ENCODE measurements at places on chromosomes 5 and 9. TPM values are rescaled to one million over a fixed set of nuclear protein-coding genes. Genes with fewer than 3 reads are reported as not detected.

The IFNB1 gene
- total RNA-seq = not detected

- no peak for DNase-seq
These were observed 1.8 kb downstream of the MVB12B start for GRCh38 chr9:126328407-126328806.

DNA sequence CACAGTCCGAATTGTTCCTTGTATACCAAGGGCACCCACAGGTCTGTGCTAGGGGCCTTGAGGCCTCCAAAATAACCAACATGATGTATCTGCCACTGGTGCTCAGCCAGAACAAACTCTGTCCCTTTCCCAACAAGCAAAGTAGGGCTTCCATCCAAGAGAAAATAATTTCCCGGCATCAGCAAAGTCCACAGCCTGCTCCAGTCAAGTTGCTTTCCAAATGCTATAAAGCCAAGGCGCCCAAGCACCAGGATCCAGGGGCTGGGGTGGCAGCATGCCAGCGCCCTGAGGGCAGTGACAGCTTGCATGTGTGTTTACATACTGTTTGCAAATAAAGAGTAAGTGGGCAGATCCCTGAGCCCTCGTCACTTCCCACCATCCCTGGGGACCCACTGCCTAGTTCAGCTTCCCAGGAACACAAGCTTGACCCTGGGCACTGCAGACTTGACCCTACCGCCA is 155.9 kb downstream of the ERCC6L2 start:
- DNase-seq = no peak

- no peak for DNase-seq
These were observed 416.9 kb upstream of the IRX4 start for GRCh38 chr5:2299388-2300220.

GRCh38 chr5:139110526-139111168 is 87.5 kb downstream of the SIL1 start:
- DNase-seq = no peak

DNA sequence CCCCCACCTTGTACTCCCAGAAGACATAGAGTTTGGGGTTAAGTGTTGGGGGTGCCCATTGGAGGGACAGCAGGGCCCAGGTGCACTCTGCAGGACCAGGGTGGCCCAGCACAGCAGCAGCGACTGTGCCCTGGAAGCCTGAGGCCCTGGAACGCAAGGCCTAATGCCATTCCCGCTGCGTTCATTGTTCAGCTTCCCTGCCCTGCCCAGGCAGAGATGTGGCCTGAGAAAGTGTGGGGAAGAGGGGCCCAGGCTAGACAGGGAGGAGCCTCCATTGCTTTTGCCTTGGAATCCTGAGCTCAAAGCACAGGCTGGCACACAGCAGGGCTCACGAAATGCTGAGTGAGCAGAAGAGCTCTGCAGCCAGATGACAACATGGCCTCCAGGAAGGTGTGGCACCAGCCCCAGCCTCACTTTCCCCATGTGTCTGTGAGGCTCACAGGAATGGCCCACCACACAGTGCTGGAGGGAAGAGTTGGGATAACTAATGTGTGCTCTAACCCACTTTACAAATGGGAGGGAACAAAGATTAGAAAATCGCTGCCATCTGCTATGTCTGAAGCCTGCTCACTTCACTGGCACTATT is 19.4 kb downstream of the S1PR3 start:
- no peak for DNase-seq

- no peak for DNase-seq
These were observed 123.0 kb upstream of the GABRP start for GRCh38 chr5:170660531-170660930.

All from liver (tissue), 10 donors.